Left hindlimb (tissue), 1 donor: ENCODE measurements at places on chromosomes 13 and 19.

DNA sequence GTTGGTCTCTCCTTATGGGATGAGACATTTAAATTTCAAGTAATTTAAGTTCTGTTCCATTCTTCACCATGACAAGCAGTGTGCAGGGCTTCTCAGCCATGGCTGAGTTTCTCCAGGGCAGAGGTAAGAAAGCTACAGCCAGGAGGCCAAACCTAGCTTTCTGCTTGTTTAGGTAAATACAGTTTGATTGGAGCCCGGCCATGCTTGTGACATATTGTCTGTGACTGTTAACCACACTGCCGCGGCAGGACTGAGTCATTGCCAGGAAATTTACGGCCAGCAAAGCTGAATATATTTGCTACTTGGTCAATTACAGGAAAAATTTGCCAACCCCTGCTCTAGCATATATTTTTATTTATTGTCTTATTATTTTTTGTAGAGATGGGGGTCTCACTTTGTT is 10.7 kb downstream of the NLRP8 start:
- no peak for DNase-seq

DNA sequence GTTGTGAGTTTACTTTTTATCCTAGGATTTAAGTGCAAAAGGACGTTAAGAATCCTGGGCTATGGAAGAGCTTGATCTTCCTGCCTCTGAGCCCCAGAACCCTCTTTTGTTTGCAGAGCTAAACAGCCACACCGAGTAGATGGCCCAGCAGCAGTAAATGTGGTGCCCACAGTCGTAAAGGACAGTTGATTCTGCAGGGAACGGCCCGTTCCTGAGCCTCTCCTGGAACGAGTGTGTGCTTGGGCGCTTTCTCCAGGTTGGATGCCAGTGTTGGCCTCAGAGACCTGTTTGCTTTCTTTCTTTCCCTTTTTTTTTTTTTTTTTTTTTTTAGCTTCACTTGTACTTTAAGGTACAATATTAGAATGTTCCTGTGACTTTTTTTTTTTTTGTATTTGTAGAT is 41.7 kb downstream of the SPATA13 start:
- no peak for DNase-seq

DNA sequence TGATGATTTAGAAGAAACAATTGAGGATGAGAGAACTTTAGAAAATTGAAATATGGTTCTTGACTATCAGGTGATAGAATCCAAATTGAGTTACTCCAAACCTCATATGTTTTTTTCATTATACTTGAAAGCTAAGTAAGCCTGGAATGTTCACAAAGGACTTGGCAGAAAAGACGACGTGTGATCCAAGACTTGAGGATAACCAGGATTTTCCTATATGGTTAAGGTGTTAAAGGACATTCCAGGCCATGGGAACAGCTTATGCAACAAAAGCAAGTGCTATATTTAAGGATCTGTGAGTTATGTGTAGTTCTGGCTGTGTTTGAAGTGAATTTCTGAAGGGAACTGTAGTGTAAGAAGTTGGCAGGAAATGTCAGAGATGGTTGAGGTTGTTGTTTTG is 52.5 kb downstream of the SLITRK1 start:
- peak; percentile 33 for DNase-seq

GRCh38 chr19:8017808-8018207 is 12.4 kb upstream of the ELAVL1 start:
- DNase-seq, result no peak

DNA sequence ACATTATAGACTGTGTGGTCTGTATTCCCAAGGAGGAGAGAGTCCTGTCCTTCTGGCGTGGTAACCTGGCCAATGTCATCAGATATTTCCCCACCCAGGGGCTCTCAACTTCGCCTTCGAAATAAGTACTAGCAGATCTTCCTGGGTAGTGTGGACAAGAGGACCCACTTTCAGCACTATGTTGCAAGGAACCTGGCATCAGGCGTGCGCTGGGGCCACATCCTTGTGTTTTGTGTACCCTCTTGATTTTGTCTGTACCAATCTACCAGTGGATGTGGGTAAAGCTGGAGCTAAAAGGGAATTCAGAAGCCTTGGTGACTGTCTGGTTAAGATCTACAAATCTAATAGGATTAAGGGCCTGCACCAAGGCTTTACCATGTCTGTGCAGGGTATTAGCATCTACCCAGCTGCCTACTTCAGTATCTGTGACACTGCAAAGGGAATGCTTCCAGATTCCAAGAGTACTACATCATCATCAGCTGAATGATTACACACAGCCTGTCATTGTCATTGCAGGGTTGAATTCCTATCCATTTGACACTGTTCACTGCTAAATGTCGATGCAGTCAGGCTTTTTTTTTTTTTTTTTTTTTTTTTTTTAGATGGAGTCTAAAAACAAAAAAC is 148.0 kb downstream of the PRR20E start:
- no peak for DNase-seq

- no peak for DNase-seq
Observed at GRCh38 chr13:85298387-85298924, 500.8 kb downstream of the SLITRK6 start.

DNA sequence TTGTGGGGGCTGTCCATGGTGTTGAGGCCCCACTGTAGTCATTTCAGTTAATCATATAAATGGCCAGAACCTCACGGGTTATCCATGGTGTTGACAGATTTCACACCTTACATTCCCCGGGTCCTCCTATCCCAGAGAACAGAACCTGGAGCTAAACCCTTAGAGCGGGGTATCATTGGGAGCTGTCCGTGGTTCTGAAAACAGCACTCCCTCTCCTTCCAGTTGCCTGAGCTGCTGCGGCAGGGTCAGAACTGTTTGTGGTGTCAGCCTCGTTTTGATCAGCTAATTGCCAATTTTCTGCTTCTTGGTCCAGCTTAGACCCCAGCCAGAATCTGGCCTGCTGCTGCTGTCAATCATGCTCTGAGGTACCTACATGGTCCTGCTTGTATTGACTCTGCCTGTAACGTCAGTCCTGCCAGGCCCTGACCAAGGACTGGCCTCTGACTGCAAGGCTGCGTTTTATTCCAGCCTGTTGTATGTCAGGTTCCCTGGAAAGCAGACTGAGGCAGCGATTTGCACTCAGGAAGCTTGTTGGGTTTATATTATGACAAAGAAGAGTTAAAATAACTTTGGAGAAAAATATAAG is 55.8 kb upstream of the KCTD15 start:
- DNase-seq, result no peak

DNA sequence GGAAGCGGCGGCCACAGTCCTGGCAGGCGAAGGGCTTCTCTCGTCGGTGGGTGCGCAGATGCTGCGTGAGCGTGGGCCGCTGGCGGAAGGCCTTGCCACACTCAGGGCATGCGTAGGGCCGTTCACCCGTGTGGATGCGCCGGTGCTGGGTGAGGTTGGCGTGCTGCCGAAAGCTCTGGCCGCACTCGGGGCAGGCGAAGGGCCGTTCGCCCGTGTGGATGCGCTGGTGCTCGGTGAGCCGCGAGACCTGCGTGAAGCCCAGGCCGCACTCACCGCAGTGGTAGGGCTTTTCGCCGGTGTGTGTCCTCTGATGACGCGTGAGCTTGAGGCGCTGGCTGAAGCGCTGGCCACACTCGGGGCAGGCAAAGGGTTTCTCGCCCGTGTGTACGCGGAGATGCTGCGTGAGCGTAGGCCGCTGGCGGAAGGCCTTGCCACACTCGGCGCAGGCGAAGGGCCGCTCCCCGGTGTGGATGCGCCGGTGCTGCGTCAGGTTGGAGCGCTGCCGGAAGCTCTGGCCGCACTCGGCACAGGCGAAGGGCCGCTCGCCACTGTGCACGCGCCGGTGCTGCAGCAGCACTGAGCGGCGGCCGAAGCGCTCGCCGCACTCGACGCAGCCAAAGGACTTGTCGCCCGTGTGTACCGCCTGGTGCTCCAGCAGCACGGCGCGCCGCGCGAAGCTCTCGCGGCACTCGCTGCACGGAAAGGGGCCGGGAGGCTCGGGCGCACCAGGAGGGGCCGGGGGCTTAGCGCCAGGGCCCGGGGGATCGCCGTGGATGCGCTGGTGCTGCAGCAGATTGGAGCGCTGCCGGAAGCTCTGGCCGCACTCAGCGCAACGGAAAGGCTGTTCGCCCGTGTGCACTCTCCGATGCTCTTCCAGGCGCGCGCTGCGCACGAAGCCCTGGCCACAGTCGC is 4.0 kb upstream of the UBE2M start:
- DNase-seq, result peak; percentile 63

GRCh38 chr19:19550972-19551852 is 13.1 kb downstream of the CILP2 start:
- no peak for DNase-seq

DNA sequence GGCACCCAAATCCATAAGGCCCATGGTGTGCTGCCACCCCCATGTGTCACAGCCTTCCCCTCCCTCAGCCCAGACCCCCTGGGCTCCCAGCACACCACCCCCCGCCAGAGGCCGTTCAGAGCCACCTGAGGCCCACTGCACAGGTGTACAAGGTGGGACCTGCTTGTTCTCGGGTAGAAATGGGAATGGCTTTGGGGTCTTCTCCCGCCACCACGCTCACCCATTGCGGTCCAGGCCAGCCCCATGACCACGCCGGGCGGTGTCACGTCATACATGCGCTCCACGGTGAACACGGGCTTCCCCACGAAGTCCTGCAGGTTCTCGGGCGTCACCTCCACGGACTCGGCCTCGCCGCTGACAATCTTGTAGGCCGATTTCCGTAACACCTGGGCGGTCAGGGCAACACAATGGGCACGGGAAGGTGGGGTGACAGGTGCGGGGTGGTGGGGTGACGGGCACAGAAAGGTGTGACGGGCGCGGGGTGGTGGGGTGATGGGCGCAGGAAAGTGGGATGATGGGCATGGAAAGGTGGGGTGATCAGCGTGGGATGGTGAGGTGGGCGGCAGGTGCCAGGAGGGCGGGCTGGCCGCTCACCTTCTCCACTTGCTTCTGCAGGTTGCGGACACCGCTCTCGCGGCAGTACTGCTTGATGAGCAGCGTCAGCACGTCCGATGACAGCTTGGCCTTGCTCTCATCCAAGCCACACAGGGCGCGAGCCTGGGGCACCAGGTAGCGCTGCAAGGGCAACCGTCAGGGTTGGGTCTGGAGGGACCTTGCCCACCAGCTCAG is 4.3 kb downstream of the RPL36 start:
- DNase-seq, result no peak

GRCh38 chr13:33207615-33207961 is 78.0 kb downstream of the STARD13 start:
- DNase-seq, result no peak
